ENCODE measurements at places on chromosomes 1 and 21.

DNA sequence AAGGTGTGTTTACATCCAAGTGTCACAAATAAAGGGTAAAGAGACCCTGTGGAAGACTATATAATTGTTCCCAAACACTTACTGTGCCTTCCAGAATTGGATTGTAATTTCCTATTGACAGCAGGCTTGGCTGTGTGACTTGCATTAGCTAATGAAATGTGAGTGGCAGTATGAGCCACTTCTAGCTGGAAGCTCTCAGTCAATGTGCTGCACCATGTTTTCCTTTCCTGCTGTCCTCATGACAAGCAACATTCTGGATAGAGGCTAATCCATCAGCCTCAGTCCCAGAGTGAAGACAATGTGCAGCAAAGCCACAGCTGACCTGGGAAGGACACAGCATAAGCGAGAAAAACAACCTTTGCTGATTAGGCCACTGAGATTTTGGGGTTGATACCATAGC is 5.9 kb upstream of the FOXJ3 start:
- DNase-seq, result no peak

DNA sequence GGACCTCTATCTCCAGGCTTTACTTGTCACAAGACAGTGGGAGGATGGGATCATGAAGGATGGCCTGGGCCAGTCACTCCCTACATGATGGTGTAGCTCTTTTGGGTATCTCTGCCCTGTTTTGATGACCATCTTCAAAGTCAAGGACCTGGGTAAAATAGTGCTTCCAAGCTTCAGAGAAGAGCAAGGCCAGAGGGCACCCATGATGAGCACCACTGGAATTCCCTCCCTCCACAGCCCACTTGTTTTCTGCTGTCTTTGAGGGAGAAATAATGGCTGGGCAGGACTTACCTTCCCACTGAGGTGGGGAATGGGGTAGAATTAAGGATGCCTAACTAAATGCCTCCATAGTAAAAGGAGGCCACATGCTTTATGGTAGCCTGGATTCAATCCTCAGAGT is 165.7 kb downstream of the DHRS3 start:
- DNase-seq, result no peak

DNA sequence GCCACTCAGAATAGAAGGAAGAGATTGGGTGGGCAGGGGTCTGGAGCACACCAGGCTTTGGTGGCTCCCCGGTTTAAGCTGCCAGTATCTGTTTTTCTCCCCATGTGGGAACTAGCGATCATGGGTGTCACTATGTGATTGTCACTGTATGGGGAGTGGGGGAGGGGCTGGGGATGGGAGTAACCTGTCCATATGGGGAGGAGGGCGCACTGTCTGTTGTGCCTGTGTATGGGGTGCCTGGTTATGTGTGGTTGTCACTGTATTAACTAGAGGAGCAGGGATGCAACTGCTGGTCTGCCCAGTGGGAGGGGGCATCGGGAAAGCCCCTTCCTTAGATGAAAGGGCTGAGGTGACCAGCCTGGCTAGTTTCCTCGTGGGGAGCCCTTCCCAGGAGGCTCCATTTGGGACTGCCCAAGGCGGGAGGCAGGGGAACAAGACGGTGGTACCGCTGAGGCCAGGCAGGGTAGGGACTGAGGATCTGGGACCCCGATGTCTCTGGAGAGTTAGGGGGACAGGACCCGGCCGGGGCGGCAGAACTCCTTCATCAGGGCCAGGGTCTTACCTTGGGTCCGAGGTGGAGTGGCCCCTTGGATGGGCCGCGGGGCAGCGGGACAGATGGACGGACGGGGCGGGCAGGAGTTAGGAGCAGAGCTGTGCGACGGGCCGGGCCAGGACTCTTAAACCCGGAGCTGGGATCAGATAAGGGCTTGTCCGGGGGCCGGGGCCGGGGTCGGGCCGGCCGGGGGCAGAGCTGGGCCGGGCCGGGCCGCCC is at the start of gene KCNJ10:
Gene KCNJ10 (minus strand): TSS at position 701 of the 772 bp plus-strand sequence. CDS start 27,628 bp downstream, outside the sequence.
- no peak for DNase-seq

DNA sequence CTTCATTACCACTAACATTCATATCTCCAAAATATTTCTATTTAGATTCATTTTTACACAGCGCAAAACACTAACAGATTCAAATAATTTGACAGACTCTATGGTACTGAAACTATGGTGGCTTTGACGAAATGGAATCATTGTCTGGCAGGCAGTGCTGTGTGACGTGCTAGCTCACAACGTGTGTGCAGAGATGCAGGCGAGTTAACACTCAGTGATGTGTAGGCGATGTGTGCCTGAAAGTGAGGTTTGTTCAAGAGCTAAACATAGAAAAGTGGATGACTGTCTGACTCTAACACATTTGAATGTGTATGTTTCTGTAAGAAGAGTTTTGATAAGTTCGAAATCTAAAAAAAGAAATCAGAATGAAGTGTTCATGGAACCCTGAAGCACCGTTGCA is 97.7 kb downstream of the RYR2 start:
- no peak for DNase-seq

DNA sequence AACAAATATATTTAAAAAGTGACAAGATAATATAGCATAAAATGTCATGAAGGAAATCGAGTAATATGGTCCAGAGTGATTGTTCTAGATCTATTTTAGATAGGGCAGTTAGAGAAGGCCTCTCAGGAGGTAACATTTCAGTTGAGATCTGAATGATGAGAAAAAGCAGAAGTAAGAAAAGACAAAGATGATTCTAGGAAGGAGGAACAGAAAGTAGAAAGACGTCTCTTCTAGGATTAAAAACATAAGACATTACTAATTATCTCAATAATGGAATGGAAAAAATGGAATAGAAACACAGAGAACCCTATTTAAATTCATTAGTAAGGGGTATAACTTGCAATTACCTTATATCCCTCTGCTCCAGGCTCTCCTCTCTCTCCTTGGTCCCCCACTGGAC is 130.0 kb upstream of the ZNHIT6 start:
- DNase-seq, result no peak

DNA sequence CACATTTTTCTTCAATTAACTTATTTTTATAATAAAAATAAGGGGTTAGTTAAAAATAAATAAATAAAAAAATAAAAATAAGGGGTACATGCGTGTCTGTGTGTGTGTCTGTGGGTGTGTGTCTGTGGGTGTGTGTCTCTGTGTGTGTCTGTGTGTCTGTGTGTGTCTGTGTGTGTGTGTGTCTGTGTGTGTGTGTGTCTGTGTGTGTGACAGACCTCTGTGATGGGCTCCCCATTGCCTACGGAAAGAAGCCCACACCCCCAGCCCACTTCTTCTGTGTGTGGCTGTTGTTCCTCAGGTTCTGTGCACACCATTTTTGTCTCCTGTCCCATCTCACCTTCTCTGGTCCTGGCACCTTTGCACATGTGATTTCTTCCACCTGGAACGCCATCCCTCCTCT is 9.9 kb downstream of the PHLDA3 start:
- DNase-seq, result no peak

DNA sequence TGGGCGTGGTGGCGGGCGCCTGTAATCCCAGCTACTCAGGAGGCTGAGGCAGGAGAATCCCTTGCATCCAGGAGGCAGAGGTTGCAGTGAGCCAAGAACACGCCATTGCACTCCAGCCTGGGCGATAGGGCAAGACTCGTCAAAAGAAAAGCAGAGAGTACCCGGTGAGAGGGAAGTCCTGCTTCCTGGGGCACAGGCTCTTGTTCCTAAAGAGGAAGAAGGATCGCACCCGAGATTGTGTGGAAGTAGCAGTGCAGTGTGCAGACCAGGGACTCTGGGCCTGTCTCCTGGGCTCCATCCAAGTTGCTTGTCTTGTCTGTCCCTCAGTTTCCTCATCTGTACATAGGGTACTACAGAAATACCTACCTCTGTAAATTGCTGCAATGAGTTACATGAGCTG is 29.6 kb downstream of the NBPF3 start:
- no peak for DNase-seq

DNA sequence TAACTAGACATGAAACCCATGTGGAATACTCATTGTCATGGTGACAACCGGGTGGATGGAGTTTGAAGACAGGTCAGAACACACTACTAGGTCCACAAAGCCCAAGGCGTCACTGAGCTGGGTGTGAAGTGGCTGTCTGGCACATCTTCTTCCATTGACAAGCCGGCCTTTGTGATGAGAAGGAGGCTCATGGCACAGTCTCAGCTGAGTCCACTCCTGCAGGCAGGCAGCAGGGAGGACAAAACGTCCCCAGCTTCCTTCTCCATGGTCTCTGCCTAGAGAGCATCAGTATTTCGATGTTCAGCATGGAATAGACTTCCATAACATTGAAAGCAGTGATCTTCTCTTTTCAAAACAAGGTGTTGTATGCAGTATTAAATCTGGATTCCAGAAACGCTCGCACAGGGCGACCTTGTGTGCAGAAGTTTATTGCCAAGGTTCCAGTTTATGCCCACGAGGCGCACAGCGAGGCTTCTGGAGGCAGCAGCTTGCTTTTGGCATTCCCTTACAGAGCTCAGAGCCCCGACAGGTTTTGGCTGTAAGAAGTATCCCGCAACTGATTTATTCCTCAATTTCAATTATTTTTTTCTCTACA is 104.2 kb downstream of the SIM2 start:
- no peak for DNase-seq

GRCh38 chr1:235917267-235917811 is 50.6 kb upstream of the LYST start:
- peak; percentile 53 for DNase-seq

DNA sequence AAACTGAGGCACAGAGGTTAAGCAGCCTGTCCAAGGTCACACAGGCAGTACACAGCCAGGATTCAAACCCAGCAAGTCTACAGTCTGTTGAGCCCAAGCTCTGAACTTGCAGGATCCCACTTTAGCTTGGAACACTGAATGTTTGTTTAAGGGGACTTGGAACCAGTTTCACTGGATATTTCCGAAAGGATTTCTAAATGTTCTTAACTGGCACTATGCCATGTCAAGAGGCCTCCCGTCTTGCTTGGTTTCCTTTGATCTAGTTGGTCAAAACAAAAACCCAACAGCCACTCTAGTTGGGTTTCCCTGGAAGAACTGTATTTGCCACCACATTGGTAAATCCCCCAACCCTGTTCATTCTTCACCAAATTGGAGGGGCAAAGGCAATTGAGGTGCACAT is 317.6 kb upstream of the KAZN start:
- no peak for DNase-seq

- DNase-seq, result no peak
These were observed 18.0 kb downstream of the LTN1 start for GRCh38 chr21:28974531-28975227.

- no peak for DNase-seq
These were observed 1.0 kb upstream of the ENO1 start for GRCh38 chr1:8879464-8879921.

DNA sequence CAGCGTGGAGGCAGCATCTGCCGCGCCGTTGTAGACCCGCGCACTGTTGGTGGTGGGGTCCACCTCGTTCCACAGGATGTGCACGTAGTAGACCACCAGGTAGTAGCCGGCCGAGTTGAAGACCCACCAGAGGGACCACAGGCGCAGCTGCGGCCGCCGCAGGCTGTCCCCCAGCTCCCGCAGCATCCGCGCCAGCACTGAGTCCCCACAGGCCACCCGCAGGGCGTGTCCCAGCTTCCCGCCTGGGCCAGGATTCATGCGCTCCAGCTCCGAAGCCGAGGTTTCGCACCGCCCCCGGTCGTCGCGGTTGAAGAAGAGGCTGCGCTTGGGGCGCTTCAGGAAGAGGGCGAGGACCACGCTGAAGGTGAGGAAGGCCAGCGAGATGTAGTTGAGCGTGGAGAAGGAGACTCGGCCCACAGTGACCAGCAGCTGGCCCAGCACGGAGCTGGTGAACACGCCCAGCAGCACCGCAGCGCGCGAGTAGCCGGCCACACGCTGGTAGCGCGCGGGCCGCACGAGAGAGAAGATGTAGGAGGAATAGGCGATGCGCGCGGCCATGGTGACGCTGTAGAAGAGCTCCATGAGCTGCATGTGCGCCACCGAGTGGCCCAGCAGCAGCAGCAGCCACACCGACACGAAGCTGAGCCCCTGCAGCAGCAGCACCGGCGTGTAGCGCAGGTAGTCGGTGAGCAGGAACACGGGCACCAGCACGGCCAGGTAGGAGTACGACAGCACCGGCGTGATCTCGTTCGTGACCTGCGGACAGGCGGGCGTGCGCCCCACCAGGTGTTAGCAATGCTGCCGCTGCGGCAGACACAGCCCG is 10.6 kb downstream of the SLC19A1 start:
- DNase-seq, result no peak

DNA sequence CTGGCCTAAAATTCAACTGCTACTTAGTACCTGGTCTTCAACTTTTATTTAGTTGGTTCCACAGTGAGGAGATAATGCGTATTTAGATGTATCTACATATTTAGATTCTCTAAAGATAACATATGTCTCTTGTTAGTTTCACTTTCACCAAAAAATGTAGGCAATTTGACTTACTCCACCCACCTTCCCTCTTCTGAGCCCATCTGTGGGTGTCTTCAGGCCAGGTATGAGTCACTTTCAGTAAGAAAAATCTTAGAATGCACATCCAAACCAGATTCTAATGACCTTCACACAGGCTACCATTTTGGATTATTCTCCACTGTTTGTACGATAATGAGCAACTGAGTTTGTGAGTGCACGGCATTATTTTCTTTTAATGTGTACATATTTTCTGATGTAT is 501.7 kb downstream of the NEGR1 start:
- DNase-seq, result no peak

GRCh38 chr1:90621986-90622385 is 95.1 kb downstream of the BARHL2 start:
- no peak for DNase-seq

GRCh38 chr1:16015960-16016901 is 1.6 kb downstream of the HSPB7 start:
- no peak for DNase-seq

DNA sequence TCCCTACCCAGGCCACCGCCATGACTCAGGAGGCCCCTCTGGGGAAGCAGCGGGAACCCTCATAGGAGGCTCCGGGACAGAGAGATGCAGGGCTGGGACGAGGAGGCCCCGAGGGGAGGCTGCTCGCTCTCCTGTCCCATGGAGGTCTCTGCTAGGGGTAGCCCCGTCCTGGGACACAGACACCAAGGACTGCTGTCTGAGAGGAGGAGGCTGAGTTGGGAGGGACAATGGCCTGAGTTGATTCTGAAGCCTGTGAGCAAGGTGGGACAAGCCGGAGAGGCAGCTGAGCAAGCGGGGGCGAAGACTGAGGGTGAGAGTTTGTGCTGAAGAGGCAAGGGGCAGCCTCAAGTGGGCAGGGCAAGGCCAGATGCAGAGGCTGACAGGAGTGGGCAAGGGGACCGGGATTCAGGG is 17.4 kb downstream of the SLC27A3 start:
- no peak for DNase-seq

DNA sequence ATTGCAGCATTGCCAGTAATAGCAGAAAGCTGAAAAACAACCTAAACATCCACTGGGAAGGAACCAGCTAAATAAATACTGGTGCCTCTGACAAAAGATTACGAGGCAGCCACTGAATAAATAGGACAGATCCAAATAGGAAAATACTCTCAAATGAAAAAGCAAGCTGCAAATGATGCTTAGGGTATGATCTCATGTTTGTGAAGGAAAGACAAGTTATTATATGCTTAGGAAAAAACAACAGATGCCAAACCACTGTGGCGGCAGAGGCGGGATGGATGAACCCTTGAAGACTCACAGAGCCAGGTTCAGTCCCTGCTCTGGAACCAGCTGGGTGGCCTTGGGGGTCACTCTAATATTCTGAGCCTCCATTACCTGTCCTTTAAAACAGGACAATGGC is 41.6 kb downstream of the MATN1 start:
- DNase-seq, result no peak

- no peak for DNase-seq
These were observed 169.1 kb downstream of the NTNG1 start for GRCh38 chr1:107309962-107310361.

Measured in stimulated activated CD4-positive, alpha-beta T cell treated with anti-CD3 and anti-CD28 coated beads, Interleukin-1b, Interleukin-23, amount 100 ng/mL, for 24 hours (primary cell).